ENCODE measurements at places on chromosomes 2 and 18. TPM values are rescaled to one million over a fixed set of nuclear protein-coding genes. Genes with fewer than 3 reads are reported as not detected.
A peak's percentile ranks its signal among the peaks of the same experiment; 100 is the strongest.

The ESPNL gene
- total RNA-seq: not detected

The HOXD12 gene
- not detected for total RNA-seq

- peak; percentile 44 for DNase-seq
Observed at GRCh38 chr2:10620481-10620880, 69.3 kb downstream of the NOL10 start.

- DNase-seq: no peak
Observed at GRCh38 chr2:157685572-157685971, 56.9 kb upstream of the ACVR1C start.

- no peak for DNase-seq
Observed at GRCh38 chr2:1635823-1636222, 108.5 kb downstream of the PXDN start.

DNA sequence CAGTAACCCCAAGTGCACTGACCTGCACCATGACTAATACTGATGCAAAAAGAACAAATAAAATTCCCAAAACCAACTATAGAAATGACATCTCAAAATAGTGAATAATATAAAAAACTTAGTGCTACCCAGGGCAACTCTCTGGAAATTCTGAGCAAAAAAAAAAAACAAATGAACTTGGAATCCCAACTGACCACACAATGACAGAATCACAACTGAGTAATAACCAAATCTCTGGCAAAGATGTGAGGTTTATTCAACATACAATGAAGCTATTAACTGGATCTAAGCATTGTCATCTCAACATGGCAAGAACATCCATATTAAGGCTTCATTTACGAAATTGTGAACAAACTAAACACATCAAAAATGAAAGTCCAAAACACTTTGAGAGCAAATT is 22.7 kb downstream of the EXOC6B start:
- DNase-seq: no peak

DNA sequence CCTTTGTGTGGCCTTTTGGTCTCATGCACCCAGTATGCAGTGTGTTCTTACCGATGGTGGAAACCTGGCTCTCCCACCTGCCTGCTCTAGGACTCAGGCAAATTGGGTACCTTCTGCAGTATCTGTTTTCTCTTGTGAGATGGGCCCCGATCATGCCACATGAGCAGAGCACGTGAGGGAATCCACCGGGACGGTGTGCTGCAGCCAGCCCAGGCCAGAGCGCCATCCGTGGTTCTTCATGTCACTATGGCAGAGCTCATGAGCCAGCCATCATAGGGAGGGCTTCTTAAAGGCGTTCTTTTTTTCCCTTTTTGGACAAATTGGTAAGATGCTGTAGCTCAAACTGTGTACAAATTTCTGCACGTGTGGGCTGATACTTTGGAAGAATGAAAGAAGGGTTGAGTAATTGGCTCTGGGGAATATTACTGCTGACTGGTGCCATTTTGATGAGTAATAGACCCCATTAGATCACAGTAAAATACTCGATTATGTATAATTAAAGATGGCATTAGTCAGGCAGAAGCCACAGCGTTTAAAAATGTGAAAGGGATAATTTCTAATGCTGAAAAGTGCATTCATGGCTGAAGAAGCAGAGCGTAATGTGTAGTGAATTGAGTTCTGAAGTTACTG is 19.2 kb downstream of the SH3RF3 start:
- no peak for DNase-seq

- DNase-seq: no peak
Observed at GRCh38 chr2:26609205-26609631, 31.9 kb downstream of the CIB4 start.

GRCh38 chr2:239288237-239288636 is 112.6 kb downstream of the HDAC4 start:
- DNase-seq: no peak
